ENCODE measurements at places on chromosomes 11 and 22. TPM values are rescaled to one million over a fixed set of nuclear protein-coding genes. Genes with fewer than 3 reads are reported as not detected.

Gene CD248
- 98.0 TPM for total RNA-seq

Gene FAM180B
- not detected for total RNA-seq

Gene DRICH1
- not detected for total RNA-seq

Gene OR6A2
- total RNA-seq = not detected

Gene ZFTA
- 13.3 TPM for total RNA-seq

Gene SAA1
- total RNA-seq = not detected

Gene ARHGAP32
- total RNA-seq = 4.8 TPM

Gene MYOD1
- total RNA-seq = not detected

Gene RFPL3
- not detected for total RNA-seq

Gene KRTAP5-4
- not detected for total RNA-seq

Gene NLRP10
- total RNA-seq = 1.6 TPM

Gene HBD
- not detected for total RNA-seq

Gene MICALL1
- 22.8 TPM for total RNA-seq

Gene TSGA10IP
- not detected for total RNA-seq

Gene CAPN5
- 22.5 TPM for total RNA-seq

Gene CARD16
- 11.5 TPM for total RNA-seq

Gene SYT13
- not detected for total RNA-seq

Gene MS4A12
- not detected for total RNA-seq

Gene BTBD18
- not detected for total RNA-seq

Gene KDM4E
- total RNA-seq = not detected

Gene VPREB1
- not detected for total RNA-seq

Gene SYVN1
- 23.2 TPM for total RNA-seq

Gene MS4A8
- total RNA-seq = not detected

Gene IGLL5
- total RNA-seq = not detected

Gene MRGPRX3
- not detected for total RNA-seq

Gene APLNR
- not detected for total RNA-seq

Gene MRGPRX2
- total RNA-seq = not detected

Gene GANAB
- total RNA-seq = 291 TPM

Gene GAL
- total RNA-seq = 2.3 TPM

Gene KCTD14
- 2.6 TPM for total RNA-seq

Gene OR51B2
- not detected for total RNA-seq

Gene CRYBB3
- total RNA-seq = not detected

Gene MCHR1
- total RNA-seq = not detected

Gene FAM83F
- not detected for total RNA-seq

Gene SCGB2A2
- total RNA-seq = not detected

Gene TNNT3
- not detected for total RNA-seq

Gene TRIM29
- not detected for total RNA-seq

Gene TBX1
- not detected for total RNA-seq

Gene VSIG2
- not detected for total RNA-seq

Gene SYNGR1
- 8.4 TPM for total RNA-seq

Gene FOLH1
- not detected for total RNA-seq

Gene A4GALT
- total RNA-seq = 8.3 TPM
